A549 treated with AZD2906 at 1 μM for 4 hours (cell line): ENCODE measurements at places on chromosomes 2 and 18. TPM values are rescaled to one million over a fixed set of nuclear protein-coding genes. Genes with fewer than 3 reads are reported as not detected.

The HRH4 gene
- 0.03 TPM in 1 of 5 replicates, not detected in the others for total RNA-seq

The SLC5A7 gene
- not detected in 5 replicates for total RNA-seq

The ADD2 gene
- total RNA-seq, result 22.2 to 29.0 TPM (median 25.0 TPM) in 5 replicates

The NAT8 gene
- total RNA-seq, result not detected in 5 replicates

The WDR12 gene
- total RNA-seq, result 51.7 to 68.8 TPM (median 61.5 TPM) in 5 replicates

The UGT1A4 gene
- total RNA-seq, result 0.06 to 0.11 TPM (median 0.06 TPM) in 3 of 5 replicates, not detected in the others

The RND3 gene
- total RNA-seq, result 39.6 to 49.5 TPM (median 45.9 TPM) in 5 replicates

The ZSWIM2 gene
- not detected in 5 replicates for total RNA-seq

The STPG4 gene
- total RNA-seq, result 0.03 to 0.07 TPM in 2 of 5 replicates, not detected in the others

The FLACC1 gene
- total RNA-seq, result 0.14 to 0.20 TPM (median 0.17 TPM) in 3 of 5 replicates, not detected in the others

The DAPL1 gene
- total RNA-seq, result 0.13 to 0.16 TPM in 2 of 5 replicates, not detected in the others

The C2orf81 gene
- 2.4 to 3.6 TPM (median 3.2 TPM) in 5 replicates for total RNA-seq
